ENCODE measurements at places on chromosomes 11 and 22. TPM values are rescaled to one million over a fixed set of nuclear protein-coding genes. Genes with fewer than 3 reads are reported as not detected.

Gene NNMT
- 74.7 TPM for total RNA-seq

Gene GTSE1
- 5.9 TPM for total RNA-seq

GRCh38 chr22:37147186-37147990 is 2.3 kb downstream of the IL2RB start:
- H3K4me3 ChIP-seq: no peak overlapping the region
- H3K27ac ChIP-seq: no peak overlapping the region
- peaks cover 2% of the 10 kb centered on the region for H3K4me1 ChIP-seq
- no peak for DNase-seq

Gene HYOU1
- total RNA-seq: 181 TPM

- H3K27ac ChIP-seq: peak overlapping the region; percentile 55
- H3K36me3 ChIP-seq: no peaks in the 10 kb centered on the region
- no peak overlapping the region for H3K4me3 ChIP-seq
- H3K4me1 ChIP-seq: peaks cover 17% of the 10 kb centered on the region
- H3K27me3 ChIP-seq: no peaks in the 10 kb centered on the region
- peak; percentile 95 for DNase-seq
Measured at GRCh38 chr11:13984616-13985450, 22.3 kb downstream of the SPON1 start.

Gene SLC1A2
- 0.56 TPM for total RNA-seq

GRCh38 chr22:46300491-46300890 is 3.8 kb downstream of the GTSE1 start:
- peaks cover 14% of the 10 kb centered on the region for H3K4me1 ChIP-seq
- H3K27me3 ChIP-seq: no peaks in the 10 kb centered on the region
- H3K36me3 ChIP-seq: no peaks in the 10 kb centered on the region
- no peak for DNase-seq
- no peak overlapping the region for H3K4me3 ChIP-seq
